Thymus (tissue), 14 donors: ENCODE measurements at places on chromosomes 7 and 10. TPM values are rescaled to one million over a fixed set of nuclear protein-coding genes. Genes with fewer than 3 reads are reported as not detected.

DNA sequence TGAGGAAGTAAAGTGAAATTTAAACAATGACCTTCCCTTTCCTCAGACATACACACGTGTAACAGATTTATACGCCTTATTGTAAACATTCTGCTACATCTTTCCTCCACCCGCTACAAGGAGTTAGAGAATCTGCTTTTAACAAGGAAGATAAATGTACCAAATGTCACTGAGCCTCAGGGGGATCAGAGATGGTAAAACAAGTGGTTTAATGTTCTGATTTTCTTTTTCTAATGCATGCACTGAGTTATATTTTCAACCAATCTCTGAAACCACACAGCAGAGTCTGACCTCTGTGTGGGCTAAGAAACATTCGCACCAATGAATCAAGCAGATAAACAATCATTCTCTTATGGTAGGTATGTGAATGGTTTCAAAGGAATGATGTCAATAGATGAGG is 599.5 kb downstream of the ARL4A start:
- DNase-seq, result no peak
- no peaks in the 10 kb centered on the region for H3K4me1 ChIP-seq
- no peak overlapping the region for H3K4me3 ChIP-seq
- H3K36me3 ChIP-seq, result no peaks in the 10 kb centered on the region
- H3K27me3 ChIP-seq, result no peaks in the 10 kb centered on the region

GRCh38 chr10:88858491-88858890 is 6.8 kb upstream of the ANKRD22 start:
- no peak for DNase-seq
- no peak overlapping the region for H3K4me3 ChIP-seq
- H3K27me3 ChIP-seq, result no peaks in the 10 kb centered on the region
- H3K27ac ChIP-seq, result no peak overlapping the region
- no peaks in the 10 kb centered on the region for H3K4me1 ChIP-seq

DNA sequence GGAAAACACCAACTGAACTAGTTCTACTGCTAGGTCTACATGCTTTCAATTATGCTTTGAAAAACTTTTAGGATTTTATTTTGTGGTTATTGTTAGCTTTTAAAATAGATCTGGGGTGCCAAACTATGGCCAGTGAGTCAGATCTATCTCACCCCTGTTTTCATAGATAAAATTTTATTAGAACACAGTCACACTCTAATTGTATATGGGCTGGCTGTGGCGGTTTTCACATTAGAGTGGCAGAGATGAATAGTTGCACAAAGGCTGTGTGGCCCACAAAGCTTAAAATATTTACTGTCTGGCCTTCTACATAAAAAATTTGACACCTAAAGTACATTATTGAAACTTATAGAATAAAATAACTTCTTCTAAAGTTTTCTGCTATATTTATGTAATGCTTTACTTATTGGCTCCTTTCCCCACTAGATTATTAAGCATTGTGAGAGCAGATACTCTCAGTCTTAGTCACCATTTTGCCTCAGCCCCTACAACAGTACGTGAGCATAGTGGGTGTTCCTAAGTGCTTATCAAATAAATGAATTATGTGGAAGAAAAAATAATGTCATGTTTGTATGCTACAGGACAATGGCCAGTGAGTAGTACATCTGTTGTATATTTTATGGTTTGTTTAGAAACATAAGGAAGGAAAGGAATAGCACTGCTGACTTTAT is 5.4 kb upstream of the SUV39H2 start:
- H3K4me3 ChIP-seq, result no peak overlapping the region
- H3K36me3 ChIP-seq, result peaks cover 16% of the 10 kb centered on the region
- H3K4me1 ChIP-seq, result peaks cover 3% of the 10 kb centered on the region
- H3K27ac ChIP-seq, result no peak overlapping the region
- DNase-seq, result no peak
- H3K27me3 ChIP-seq, result no peaks in the 10 kb centered on the region

DNA sequence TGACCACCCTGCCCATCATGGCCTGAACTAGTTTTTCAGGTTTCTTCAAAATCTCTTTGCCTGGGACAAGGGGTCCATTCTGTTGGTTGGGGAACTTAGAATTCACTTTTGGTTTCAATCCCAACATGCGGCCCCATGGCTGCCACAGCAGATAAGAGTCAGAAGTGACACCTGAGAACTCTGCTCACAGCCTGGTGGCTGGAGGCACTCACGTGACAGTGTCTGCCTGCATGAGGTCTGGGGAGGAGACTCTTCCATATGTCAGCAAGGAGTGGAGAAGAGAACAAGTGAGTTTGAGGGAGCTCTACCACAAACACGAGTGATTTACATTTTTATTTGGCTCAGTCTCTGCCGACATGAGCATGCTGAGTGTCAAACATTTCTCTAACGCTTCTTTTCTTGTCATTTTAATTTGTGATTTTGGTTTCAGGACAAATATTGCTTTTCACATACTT is 370.4 kb downstream of the TNS3 start:
- H3K4me3 ChIP-seq, result no peak overlapping the region
- no peak overlapping the region for H3K27ac ChIP-seq
- no peaks in the 10 kb centered on the region for H3K4me1 ChIP-seq
- DNase-seq, result peak; percentile 14
- no peaks in the 10 kb centered on the region for H3K36me3 ChIP-seq

DNA sequence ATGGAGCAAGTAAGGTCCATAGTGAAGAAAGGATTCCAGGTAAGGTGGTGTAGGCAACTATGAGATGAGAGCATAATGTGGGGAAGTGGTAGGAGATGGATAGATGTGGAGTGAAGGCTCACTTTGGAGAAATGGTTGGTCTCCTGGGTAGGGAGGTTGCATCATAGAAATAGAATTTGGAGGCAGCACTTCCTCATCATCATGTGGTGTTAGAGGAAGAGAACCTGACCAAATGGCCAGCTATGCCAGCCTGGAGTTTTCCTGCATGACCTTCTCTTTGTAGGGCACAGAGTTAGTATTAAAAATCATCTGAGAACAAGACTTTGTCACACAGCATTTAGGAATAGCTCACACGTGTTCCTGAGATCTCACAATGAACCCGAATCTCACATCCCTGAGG is 126.7 kb upstream of the CXCL12 start:
- H3K27ac ChIP-seq, result no peak overlapping the region
- no peaks in the 10 kb centered on the region for H3K4me1 ChIP-seq
- no peak overlapping the region for H3K4me3 ChIP-seq
- DNase-seq, result no peak
- H3K27me3 ChIP-seq, result no peaks in the 10 kb centered on the region
- no peaks in the 10 kb centered on the region for H3K36me3 ChIP-seq

DNA sequence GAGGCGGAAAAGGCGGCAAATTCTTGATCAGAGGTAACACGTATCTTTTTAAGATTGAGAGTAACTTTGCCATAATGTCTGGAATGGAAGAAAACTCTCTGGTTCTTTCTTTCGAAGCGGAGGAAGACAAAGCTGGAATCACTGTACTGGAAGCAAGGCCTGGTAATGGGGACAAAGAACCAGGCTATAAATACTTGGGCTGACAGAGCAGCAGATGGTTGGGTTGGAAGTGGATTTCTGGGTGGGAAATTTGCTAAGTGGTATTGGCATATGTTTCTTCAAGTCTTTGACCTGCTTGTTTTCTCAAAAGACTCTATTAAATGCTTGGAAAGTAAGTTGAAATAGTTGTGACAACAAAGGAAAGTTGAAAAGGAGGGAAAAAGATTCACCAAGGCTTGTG is 87.3 kb upstream of the SFMBT2 start:
- no peaks in the 10 kb centered on the region for H3K27me3 ChIP-seq
- no peaks in the 10 kb centered on the region for H3K36me3 ChIP-seq
- H3K27ac ChIP-seq, result no peak overlapping the region
- no peak overlapping the region for H3K4me3 ChIP-seq

DNA sequence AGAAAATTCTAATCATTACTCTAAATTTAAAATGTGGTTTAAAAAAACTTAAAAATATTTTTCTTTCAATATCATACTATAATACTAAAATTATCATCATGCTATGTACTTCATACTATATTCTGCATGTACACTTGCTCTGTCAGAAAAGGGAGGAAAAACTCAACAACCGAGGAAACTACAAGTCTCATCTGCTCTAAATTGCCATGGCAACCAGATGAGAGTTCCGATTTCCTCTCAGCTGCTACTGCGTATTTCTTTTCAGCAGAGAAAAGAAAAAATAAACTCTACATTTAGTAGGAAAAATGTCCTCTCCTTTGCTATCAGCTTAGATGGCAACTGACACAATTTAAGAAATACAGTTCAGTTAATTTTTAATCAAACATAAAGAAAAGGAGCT is 178.9 kb downstream of the SRPK2 start:
- DNase-seq, result peak; percentile 58
- peak overlapping the region; percentile 32 for H3K27ac ChIP-seq
- no peaks in the 10 kb centered on the region for H3K27me3 ChIP-seq
- peaks cover 30% of the 10 kb centered on the region for H3K4me1 ChIP-seq

Gene TMEM254
- polyA plus RNA-seq, result 20.9 TPM

Gene OR9A2
- polyA plus RNA-seq, result not detected

Gene COL13A1
- polyA plus RNA-seq, result 0.96 TPM

Gene ZNF853
- polyA plus RNA-seq, result 3.3 TPM

Gene C10orf67
- polyA plus RNA-seq, result 0.16 TPM
